ENCODE measurements at places on chromosomes 5 and 9.

DNA sequence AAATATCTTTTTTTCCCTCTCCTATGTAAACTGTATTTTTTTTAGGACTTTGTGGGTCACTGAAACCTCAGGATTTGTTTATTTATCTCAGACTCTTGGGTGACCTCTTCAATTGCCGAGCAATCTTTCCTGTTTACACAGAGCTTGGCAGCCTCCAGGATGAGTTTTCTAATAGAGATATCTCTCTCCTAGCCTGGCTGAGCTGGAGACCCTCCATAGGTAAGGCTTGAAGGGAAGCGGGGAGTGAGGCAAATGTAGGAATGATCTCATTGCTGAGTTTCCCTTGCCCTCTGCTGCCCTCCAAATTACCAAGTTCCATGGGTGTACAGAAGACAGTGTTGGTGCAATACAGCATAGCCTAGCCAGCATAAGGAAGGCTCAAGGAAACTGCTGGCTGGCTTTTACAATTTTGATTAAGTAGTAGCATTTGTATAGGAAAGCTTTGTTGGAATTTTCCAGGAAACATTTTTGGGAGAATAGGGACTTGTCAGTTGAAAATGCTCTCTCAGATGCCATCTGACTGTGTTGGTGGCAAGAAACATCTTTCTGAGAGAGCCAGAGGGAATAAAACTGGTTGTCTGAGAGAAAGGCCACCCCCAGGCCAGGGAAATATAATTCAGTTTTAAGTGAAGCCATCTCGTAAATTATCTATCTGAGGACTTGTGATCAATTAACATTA, 116.0 kb downstream of the NMUR2 start:
- DNase-seq, result no peak

DNA sequence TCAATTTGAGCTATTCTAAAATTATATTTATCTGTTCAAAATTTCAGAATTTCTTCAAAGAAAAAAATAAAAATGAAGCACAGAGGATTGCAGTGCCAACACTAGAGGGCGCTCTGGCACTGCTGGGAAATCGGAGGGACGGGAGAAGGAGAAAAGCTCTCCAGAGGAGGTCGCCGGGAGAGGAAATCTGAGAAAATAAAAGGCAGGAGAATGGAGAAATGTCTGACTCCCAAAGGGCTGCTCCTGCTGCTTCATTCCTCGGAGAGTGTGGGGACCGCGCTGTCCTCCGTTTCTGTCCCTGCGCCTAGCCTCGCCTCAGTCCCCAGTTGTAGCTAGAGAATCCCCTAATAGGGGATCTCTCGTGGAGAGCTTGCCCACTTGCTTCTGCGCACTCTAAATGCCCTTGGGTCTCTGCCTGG, 40.0 kb upstream of the ARSB start:
- peak; percentile 11 for DNase-seq

DNA sequence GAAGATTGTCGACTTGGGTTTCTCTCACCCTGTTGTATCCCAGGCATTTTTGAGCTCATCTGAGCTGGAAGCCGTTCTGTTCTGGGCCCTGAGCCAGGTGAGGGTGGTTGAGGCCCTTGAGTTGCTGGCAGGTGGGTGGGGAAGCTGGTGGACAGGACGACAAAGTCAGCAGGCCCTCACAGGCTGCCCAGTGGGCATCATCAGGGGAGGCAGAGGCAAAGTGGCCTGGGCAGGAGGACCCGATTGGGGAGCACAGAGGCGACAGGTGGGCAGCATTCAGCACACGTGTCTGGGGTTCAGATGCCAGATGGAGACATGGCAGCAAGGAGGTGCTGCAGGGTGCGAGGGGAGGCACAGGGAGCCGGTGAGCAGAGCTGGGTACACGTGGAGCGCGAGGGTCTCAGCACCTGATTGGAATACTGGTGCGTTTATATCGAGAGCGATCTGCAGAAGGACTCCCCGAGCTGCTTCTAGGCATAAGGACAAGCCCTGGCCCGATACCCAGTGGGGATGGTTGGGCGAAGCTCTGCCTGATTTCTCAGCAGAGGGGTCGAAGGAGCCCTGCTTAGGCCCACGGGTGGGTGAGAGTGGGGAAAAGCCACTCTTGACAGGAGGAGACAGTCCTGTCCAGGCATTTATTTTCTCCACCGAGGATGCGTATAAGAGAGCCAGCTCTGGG, 49.0 kb upstream of the SUSD3 start:
- no peak for DNase-seq

DNA sequence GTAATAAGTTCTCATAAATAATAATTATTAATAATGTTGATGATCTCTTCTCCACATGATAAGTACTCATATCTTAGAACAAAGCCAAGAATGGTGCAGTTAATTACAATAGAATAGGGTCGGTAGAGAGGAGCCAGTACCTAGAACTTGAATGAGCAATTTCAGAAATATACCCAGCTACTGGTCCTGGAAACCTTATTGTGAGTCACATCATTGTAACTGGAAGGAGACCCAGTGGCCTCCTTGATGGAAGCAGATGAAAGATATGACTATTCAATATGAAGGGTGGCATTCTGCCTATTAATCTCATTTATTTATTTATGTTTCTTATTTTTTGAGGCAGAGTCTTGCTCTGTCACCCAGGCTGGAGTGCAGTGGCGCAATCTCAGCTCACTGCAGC, 37.7 kb upstream of the SHOC1 start:
- DNase-seq, result no peak

DNA sequence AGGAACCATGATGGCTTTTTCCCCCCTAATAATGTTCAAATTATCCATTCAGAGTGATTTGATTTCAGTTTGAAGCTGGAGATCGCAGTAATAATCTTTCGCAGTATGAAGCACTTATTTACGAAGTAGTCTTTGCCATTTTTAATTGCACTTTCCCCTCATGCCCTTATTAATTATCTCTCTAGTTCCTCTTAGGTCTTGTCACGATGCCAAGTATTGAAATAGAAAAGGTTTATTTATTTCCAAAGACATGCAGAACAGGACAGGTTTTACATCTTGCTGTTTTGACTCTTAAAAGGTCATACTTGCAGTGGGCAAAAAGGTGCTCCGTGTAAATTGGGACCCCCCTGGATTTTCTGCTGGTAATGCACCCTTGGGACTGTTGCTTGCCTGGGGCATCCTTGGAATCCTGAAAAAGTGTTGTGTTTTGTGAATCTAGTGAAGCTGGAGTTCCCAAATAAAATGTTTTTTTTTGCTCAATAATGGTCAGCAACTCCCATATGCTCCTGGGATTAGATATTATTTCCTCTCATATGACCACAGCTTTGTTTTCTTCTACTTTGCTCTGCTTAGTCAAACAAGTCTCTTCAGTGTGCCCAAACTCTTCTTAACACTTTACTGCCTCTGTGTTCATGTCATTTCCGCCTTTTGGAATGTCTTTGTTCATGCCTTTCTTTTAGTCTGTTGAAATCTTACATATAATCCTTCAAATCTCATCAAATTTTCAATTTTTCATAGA, 278.3 kb downstream of the TMEM38B start:
- no peak for DNase-seq

GRCh38 chr9:106621313-106622163, 241.4 kb upstream of the ZNF462 start:
- DNase-seq, result no peak

GRCh38 chr9:4780651-4781050, 12.1 kb upstream of the RCL1 start:
- DNase-seq, result no peak

DNA sequence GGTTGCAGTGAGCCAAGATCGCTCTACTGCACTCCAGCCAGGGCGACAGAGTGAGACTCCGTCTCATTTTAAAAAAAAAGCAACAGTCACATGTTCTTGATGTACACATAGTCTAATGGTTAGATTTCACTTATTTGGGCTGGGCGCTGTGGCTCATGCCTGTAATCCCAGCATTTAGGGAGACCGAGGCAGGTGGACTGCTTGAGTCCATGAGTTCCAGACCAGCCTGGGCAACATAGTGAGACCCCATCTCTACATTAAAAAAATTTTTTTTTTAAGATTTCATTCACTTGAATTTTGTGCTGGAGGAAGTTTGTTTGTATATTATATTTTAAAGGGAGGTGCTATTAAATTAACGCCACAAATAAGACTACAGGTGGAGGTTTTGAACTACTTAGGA, 21.9 kb downstream of the WNT8A start:
- DNase-seq, result no peak

GRCh38 chr5:52956915-52957747, 32.0 kb upstream of the ITGA2 start:
- no peak for DNase-seq

GRCh38 chr5:131973089-131973712, 27.7 kb upstream of the MEIKIN start:
- no peak for DNase-seq

GRCh38 chr9:31608881-31609280, 775.6 kb upstream of the ACO1 start:
- DNase-seq, result no peak

- no peak for DNase-seq
Measured at GRCh38 chr9:129394886-129395279, 216.8 kb upstream of the IER5L start.

- DNase-seq, result no peak
Measured at GRCh38 chr5:109784687-109785086, 95.0 kb downstream of the MAN2A1 start.

DNA sequence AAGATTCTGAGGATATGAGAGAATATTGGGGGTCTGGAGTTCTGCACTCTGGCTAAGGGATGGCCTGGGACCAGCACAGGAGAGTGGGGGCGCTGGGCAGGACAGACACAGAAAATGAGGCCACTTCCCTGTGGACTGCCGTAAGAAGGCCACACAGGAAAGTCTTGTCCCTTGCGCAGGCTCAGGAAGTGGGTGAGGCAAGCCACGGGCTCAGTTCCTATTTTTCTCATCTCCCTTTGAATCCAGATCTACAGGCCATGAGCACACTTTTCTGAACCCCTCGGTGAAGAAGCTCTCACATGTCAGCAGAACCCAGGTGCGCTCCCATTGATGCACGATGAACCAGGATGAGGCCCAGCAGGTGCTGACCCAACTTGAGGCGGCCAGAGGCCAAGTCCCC, 207.4 kb downstream of the AGTPBP1 start:
- no peak for DNase-seq

DNA sequence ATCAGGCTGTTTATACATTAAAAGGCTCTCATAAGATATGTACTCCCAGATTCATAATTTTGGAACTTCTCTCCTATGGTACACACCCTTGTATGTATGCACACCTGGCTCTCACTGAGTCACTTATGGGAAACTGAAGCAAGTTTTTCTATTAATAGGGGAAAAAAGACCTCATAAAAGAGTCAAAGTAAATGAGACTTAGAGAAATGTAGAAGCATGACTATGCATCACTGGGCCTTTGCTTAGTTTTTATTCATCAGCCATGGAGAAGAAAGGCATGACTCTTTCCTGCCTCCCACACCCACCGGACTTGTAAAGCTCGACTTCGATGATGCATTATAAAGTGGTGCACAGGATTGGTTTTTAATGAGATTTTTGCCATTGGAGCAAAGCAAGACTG, 28.2 kb downstream of the MTAP start:
- no peak for DNase-seq

DNA sequence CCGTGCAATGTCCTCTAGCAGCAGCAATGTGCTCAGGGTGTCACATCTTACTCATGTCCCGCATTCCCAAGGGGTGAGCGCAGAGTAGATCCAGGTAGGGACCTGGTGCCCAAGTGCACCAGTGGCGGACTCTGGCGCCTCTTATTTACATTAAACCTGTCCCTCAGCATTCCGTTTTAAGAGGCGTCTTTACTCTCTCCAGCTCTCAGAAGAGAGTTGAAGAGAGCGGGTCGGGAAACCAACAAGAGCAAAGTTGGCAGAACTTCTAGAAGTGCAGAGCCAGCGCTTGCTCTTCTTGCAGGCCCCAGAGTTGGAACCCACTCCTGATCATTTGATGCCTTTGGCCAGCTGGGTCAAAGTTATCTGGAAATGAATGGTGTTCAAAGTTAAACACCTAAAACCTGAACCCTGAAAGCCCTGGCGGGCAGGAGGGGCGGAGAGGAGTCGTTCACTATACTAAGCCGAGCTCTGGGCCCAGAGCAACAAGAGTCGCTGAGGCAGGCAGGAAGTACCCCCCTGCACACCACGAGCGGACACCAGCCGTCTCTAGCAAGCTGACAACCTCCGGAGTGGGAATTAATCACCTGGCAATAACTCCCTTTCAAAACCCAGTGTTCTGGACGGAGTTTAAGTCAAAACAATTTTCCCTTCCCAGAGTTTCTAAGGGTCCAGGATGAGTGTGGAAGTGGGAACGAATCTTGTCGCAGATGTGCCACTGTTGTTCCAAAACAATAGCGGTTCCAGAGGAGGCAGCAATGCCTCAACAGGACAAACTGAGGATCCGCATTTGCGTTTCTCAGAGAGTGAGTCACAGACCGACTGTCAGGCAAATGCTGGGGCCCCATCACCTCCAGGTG, 122.8 kb downstream of the TMEM161B start:
- DNase-seq, result no peak

- no peak for DNase-seq
Measured at GRCh38 chr5:93519740-93520139, 61.3 kb downstream of the NR2F1-AS1 start.

- no peak for DNase-seq
Measured at GRCh38 chr9:27407491-27407890, 110.5 kb upstream of the EQTN start.

GRCh38 chr9:33040792-33041431, 15.8 kb downstream of the DNAJA1 start:
- no peak for DNase-seq

DNA sequence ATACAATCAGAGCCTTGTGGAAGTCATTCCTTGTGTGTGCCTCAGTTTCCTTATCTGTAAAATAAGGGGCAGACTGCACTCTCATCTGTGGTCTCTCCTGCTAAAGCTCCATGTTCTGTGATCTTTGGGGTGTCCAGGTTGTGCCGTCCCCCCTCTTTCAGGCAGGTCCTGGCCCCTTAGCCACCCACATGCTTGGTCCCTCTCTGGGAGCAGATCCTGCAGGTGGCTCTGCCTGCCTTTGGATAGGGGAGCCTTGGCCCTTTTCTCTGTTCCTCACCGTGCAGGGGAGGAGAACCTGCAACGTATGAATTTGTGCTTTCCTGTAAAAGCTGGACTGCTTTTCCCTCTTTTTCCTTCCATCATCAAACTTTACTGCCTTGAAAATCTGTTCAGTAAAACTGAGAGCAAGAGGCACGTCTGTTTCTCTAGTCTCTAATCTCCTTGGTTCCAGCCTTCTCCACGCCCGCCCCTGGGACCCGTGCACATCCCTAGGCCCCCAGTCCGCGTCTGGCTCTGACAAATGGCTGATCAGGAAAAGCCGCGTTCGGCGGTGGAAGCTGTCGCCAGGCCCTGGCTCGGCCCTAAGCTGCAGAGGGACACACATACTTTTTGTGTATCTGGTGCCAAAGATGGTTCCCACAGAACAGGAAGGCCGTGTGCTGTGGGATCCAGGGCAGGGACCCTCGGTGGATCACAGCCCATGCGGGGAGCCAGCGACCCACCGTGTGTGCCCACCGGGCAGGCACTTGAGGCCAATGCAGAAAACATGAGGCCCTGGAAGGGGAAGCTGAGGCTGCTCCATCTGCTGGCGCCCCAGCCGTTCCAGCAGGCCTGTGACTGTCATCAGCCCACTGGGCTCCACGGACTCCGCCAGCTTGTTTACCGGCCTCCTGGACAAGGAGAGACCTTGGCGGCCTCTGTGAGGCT, 43.4 kb upstream of the COL5A1 start:
- DNase-seq, result no peak

All from stimulated activated naive CD4-positive, alpha-beta T cell (primary cell).